GM03348 (cell line): ENCODE measurements at places on chromosomes 16 and 17.

DNA sequence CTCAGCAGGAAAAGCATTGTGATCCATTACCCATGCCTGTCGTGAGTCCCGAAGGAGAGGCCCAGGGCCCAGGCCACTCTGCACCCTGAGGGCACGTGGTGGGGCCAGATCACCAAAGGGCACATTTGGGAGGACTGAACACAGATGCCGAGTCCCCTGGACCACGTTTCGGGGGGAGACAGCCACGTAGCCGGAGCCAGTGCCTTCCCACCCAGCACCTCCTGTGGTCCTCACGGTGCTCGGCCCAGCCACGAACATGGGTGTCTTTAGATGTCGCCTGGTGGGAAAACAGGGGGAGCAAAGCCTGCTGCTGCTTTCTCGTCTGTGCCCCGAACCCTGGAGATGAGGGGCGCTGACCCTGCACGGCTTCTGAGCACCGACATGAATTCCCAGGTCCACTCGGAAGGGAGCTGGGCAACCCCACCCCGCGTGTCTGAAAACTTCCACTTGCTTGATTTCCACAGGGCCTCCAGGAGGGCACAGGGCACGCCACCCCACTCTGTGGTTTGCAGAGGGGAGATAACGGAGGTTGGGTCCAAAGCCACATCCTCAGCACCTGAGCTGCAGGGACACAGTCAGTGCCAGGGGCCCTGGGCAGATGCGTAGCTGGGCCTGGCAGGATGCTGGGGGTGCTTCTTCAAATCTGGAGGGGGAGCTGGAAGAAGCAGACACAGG is 14.4 kb downstream of the CBFA2T3 start:
- DNase-seq: no peak

GRCh38 chr16:64351121-64351520 is 770.7 kb downstream of the CDH11 start:
- DNase-seq: no peak

DNA sequence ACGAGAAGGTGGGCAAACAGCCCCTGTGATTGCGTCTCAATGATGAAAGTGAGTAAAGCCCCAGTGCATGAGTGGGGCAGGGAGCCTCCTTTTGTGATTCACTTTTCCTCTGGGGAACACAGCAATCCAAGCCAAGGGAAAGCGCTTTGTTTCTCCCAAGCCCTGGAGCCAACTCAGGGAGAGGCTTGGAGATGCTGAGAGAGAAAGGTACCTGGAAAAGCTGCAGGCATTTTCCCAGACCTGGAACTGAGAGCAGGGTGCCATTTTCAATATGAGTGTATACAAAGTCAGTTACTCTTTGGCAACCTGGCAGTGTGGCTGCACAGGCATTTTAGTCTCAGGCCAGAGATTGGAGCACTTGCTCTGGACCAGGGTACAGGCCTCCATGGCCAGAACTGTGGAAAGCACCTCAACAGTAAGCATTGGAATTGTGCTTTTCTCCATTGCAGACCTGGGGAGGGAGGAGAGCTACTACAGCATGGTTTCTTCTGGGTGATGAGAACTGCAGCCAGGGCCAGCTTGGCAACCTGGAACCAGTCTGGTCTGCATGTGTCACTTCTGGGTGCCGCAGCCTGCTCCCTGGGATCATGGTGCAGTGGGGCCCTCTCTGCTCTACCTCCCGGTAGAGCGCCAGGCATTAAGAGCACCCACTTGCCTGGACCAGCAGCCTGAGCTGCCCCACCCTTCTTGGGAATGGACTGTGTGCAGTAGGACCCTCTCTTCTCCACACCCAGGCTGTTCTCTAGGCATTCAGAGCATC is 89.0 kb upstream of the CDH5 start:
- no peak for DNase-seq

DNA sequence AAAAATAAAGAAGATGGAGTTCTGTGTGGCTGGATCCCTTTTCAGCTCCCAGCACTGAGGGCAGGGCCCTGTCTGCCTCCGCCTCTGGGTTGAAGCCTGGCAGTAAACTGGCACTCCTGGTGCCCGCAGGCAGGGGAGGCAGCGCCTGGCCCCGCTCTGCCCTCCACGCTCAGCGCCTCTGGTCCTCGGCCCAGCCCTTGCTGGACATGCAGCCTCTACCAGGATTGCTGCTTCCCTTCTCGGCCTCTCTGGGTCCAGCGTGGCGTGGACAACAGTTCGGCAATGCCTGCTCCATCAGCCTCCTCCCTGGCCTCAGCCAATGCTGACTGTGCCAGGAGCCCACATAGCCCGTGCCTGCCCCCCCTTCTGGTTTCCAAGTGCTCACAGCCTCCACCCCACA is 84.4 kb upstream of the CHMP6 start:
- no peak for DNase-seq

- no peak for DNase-seq
Measured at GRCh38 chr16:85285681-85286065, 173.4 kb upstream of the CIBAR2 start.

DNA sequence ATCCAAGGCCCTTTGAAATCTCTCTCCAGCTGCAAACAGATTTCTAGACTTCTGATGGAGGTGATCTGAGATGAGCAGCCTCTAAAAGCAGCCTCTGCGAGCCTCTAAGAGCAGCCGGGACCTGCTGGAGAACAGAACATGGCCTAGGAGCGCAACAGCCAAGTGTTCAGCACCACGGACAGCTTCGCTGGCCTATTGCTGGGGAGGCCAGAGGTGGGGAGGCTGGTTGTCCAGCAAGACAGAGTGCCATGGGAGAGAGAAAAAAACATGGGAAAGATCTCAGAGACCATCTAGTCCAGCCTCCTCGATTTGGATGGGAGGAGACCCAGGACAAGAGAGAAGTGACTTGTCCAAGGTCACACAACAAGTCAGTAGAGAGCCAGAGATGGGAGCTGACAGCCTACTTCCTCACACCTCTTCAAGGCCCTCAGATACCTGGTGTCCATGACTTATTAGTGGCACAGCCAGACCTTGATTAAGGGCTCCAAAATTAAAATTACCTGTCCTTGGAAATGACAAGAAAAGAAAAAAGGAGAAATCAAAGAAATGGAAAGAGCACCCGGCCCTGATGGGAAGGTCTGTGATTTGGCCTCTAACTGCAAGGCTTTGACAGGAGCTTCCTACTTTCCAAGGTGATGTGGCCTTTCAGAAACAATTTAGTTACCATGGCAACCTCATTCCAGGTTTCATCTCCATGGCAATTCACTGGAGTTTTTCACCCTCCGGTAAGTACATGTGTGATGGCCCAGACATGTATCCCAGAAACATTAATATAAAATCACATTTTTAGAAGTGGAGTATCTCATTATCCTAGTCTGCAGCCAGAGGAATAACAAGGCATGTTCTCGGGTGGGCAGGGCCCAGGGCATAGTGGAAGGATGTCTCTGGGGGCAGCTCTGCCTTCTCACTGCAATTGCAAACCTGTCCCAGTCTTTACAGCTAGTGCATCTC is 14.5 kb downstream of the RPRML start:
- DNase-seq: no peak

- no peak for DNase-seq
Measured at GRCh38 chr16:14050291-14051027, 20.7 kb upstream of the MRTFB start.

DNA sequence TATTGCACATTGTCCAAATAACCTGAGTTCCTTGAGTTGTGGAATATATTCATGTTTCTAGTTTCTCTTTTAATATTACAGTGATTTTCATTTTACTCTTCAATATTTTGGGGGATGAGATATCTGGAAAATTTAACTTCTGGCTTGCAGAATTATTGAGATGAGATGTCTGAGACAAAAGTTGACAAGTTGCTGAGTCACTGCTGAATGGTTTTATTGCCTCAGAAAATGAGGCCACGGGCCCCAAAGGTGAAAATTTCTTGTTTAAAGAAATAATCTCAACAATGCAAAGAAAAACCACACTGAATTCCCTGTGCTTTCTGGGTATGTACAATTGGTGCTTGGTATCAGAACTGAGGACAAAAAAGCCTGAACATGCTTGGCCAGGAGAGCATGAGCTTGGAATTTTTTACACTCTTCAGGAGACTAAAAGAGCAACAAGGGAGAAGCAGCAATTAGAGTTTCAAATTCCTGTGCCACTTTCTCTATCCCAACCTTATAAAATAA is 129.2 kb upstream of the TOM1L1 start:
- DNase-seq: no peak

DNA sequence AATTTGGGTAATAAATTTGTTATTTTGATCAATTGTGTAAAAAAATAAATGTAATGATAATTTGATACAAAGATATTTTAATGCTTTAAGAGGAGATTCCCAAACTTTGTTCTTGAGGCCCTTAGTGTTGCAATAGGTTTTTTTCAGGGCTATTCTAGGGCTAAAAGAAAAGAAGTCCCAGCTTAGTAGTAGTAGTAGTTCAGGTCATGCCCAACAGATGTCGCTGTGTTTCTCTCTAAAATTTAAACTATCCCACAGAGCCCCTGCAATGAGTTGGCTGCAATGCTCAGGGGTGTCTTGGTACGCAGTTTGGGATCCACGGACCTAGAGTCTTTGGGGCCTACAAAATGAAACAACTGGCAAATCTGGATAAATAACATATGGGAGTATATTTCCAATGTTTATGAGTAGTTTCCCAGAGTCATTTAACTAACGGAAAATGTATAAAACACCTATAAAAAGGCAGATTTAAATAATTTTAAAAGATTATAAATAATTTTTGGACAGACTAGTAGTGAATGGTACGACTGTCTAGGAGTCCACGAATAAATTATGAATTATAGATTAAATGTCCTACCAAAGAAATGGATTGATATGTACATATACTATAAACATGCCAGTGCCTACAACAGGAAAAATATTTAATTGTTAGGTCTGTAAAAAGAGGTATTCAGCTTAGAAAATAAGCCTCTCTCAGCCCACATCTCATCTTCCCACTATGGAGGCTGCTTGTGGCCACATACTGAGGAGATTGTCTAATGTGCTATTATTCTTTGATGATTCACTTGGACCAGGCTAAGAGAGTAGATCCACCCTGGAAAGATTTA is 228.5 kb upstream of the PMFBP1 start:
- DNase-seq: peak; percentile 75

DNA sequence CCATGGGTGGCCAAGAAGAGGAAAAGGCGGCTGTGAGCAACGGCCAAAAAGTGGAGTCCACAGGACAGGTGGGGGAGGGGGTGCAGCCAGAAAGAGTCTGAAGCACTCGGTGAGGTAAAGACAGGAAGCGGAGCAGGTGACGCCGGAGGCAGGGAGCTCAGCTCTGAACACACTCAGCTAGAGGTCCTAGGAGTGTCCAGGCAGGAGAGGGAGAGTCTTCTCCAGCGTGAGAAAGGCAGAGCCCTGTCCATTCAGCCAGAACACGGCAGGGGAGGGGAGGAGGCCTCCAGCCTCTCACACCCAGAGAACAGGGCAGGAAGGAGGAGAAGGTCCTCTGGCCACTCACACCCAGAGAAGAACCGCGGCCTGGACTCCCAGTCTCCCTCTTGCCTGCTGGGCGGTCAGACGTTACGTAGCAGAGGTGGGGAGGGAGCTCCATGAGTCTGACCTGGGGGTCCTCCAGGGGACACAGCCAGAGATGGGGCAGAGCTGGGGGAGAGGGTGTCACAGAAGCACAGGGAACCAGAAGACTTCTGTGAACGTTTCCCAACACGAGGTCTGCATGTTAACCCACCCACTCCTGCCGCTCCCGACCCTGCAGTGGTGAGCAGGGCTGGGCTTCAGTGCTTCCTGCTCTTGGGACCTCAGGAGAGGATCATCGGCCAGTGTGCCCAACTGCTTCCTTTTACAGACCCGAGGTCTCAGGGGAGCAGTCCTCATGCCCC is 89.2 kb downstream of the ABR start:
- no peak for DNase-seq

DNA sequence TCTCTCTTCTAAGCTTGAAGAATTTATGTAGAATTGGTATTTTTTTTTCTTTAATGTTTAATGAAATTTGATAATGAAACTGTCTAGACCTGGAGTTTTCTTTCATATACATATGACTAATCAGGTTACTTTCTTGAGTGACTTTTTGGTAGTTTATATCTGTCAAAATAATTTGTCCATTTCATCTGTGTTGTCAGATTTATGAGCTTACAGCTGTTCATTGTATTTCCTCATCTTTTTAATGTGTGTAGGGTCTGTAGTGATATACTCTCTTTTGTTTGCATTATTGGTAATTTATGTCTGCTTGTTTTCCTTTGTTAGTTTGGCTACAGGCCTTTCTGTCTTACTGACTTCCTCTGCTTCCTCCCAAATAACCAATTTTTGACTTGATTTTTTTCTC is 55.7 kb downstream of the TAOK1 start:
- no peak for DNase-seq

DNA sequence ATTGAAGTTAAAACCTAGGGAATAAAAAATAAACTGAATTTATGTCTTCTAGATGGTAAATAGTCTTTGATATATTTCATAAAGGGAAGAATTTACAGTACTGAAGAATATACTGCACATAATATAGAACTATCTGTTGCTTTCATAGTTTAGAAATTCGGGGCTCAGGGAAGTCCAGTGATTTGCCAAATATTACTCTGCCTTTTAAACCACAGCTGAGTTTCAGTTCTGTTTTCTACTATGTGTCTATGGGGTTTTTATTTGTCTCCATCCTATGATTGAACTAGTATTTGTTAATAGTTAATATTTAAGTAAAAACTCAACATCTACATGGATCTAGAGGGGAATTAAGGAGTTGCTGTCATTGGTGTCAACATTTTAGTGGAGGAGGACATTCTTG is 715.0 kb upstream of the CDH8 start:
- DNase-seq: no peak

DNA sequence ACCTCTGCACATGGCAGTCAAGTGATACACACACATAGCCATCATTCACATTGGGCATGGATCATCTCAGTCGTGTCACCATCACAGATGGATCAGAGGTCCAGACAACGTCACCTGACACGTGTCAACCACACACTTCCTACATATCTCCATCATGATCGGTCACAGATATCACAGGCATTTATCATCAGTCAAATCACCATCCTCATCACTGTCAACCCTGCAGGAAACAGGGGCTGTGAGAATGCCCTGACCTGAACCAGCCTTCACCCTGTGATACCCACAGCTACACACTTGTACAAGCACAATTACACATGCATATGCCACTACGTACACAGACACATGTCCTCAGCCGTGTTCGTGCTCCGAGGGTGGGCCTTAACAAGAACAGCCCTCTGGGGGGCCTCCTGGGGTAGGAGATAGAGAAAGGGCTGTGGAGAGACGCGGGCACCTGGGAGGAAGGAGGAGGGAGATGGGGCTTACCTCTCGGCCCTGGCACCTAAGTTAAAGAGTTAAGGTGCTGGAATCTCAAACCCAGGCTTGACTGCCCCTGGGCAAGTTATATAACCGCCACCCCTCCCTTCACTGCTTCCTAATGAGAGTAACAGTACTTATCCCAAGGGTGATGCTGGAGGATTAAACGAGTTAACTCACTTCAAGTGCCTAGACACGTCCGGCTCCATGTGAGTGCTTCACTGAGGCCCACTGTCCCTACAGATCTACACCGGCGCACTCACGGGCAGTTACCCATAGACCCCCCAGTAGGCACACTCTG is 1.1 kb downstream of the SLC12A4 start:
- DNase-seq: peak; percentile 31
